ENCODE measurements at places on chromosomes 2 and 18.

GRCh38 chr2:189037518-189037917 lies 63.3 kb downstream of the COL3A1 start:
- DNase-seq = no peak

DNA sequence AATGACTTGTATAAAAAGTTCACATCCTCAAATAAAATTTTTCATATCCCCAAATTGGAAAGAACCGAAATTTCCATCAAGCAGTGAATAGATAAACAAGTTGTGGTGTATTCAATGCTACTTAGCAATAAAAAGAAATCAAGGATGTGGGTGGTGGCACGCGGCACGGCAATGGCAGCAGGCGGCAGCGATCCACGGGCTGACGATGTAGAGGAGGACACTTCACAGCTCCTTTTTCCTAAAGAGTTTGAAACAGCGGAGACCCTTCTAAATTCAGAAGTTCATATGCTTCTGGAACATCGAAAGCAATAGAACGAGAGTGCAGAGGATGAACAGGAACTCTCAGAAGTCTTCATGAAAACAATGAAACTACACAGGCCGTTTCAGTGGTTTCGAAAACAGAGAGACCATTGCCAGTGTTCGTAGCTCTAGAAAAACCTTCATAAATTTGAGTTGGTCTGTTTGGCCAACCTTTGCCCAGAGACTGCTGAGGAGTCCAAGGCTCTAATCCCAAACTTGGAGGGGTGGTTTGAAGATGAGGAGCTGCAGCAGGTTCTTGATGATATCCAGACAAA lies 9.8 kb upstream of the IL36A start:
- no peak for DNase-seq

- no peak for DNase-seq
Observed at GRCh38 chr18:27860701-27861107, 316.2 kb downstream of the CDH2 start.

- DNase-seq = peak; percentile 40
Observed at GRCh38 chr2:109386004-109386695, 227.6 kb downstream of the SEPTIN10 start.

- DNase-seq = no peak
Observed at GRCh38 chr2:148493822-148494563, 150.6 kb upstream of the EPC2 start.

DNA sequence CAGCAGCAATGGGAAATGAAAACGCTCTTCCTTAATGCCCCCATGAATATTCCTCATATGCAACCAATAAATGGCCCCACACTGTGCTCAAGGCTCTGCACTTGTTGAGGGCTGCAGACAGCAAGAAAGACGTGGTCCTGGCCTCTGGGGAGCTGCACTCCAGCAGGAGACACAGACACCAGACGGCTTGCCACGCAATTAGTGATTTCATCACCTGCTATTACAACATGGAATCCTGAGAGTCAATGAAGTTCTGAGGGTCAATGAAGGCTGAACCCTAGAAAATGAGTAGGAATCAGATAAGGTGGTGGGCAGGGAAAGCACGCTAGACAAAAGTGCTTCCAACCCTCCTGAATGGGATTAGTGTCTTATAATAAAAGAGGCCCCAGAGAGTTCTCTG lies 18.9 kb downstream of the CREG2 start:
- DNase-seq = no peak

- no peak for DNase-seq
Observed at GRCh38 chr2:43127208-43127940, 99.0 kb downstream of the ZFP36L2 start.

- DNase-seq = no peak
Observed at GRCh38 chr2:57504787-57505186, 541.8 kb upstream of the VRK2 start.

DNA sequence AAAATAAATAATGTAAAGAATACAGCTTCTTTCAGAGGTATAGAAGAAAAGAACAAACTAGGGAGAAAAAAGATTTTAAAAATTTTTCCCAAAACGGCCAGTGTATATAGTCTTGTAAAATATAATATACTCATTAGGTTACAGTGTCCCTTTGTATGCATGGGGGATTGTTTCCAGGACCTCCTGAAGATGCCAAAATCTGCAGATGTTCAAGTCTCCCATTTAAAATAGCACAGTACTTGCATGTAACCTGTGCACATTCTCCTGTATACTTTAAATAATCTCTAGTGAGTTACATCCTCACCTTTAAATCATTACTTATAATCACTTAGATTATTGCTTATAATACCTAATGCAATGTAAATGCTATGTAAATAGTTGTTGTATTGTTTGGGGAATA lies 80.6 kb upstream of the LRRTM4 start:
- no peak for DNase-seq

DNA sequence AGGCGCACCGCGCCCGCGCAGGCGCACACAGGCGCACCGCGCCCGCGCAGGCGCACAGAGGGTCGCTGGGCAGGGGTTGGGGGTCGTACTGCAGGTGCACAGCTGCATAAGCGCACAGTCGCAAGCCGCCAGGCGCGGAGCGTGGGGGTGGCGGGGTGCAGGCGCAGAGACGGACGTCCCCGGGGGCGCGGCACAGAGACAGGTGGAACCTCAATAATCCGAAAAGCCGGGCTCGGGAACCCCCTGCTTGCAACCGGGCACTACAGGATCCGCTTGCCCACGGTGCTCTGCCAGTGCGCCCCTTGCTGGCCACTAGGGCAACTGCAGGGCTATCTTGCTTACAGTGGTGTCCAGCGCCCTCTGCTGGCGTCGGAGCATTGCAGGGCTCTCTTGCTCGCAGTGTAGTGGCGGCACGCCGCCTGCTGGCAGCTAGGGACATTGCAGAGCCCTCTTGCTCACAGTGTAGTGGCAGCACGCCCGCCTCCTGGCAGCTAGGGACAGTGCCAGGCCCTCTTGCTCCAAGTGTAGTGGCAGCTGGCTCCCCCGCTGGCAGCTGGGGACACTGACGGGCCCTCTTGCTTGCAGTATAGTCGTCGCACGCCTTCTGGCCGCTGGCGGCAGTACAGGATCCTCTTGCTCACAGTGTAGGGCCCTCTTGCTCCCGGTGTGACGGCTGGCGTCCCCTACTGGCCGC lies 34.9 kb downstream of the FAM110C start:
- DNase-seq = peak; percentile 74

DNA sequence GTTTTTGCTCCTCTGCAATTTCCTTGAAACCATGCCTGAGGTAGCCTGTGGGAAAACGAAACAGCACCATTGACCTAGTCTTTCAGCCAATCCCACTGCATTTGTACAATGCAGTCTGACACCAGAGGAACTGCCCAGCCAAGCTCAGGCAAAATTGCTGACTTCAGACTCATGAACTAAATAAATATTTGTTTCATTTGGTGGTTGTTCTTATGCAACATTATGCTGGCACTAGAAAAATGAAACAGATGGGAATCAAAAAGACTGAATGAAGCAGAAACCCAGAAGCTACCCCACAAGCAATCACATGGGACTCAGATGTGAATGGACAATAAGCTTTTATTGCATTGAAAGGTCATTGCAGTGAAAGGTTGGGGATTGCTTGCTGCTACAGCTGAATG lies 1.7 kb downstream of the NAT8 start:
- DNase-seq = no peak

GRCh38 chr2:186460465-186460864 lies 25.6 kb upstream of the ZC3H15 start:
- no peak for DNase-seq

- no peak for DNase-seq
Observed at GRCh38 chr2:215504547-215504946, 68.7 kb upstream of the FN1 start.

DNA sequence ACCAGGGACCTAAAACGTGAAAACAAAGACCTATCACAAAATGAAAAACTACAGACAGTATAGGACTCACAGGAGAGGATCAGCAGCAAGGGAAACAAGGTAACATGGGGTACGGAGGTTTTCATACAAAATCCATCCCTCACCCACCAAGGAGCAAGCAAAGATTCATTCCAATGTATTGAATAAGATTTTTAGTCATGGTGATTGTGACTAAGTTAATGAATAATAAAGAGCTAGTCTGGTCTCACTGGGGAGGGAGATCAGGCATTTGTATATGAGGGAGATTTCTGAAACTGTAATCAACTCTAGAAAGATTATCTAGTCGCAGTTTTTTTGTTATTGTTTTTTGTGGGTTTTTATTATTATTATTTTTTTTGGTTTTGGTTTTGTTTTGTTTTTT lies 336.5 kb upstream of the MMADHC start:
- no peak for DNase-seq

GRCh38 chr2:219335373-219335786 lies 2.8 kb upstream of the RESP18 start:
- no peak for DNase-seq

DNA sequence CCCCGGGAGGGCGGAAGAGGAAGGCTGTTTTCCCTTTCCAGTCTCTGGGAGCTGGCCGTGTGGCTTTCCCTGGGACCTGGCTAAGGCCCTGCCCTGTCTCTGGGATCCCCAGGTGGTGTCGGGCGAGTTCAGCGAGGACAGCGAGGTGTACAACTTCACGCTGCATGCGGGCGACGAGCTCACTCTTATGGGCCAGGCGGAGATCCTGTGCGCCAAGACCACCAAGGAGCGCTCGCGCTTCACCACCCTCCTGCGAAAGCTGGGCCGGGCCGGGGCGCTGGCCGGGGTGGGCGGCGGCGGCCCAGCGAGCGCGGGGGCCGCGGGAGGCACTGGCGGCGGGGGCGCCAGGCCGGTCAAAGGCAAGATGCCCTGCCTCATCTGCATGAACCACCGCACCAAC lies 11.2 kb downstream of the GAREM2 start:
- no peak for DNase-seq

DNA sequence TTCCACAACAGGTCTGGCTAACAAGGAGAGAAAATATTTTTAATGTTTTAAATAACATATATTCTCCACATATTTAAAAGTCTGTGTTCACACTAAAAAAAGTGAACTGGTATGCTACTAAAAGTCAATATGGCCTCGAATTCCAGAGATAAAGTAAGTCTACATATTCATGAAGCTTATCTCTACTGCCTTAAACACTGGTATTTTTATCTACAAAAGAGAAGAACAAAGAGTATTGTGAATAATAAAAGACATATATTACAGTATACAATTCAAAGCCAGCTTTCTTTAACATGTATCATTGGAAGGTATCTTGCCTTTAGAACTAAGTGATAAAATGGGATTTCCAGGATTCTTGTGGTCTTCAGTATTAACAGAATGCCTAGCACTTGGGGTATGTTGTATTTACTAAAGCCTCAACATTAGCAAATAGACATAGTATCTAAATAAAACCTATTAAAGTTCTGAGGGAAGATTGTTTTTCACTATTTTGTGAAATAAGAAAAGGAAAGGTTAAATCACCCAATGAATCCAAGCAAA lies 302.8 kb upstream of the CCDC68 start:
- no peak for DNase-seq

GRCh38 chr2:27966466-27966865 lies 75.9 kb downstream of the BABAM2 start:
- DNase-seq = no peak

DNA sequence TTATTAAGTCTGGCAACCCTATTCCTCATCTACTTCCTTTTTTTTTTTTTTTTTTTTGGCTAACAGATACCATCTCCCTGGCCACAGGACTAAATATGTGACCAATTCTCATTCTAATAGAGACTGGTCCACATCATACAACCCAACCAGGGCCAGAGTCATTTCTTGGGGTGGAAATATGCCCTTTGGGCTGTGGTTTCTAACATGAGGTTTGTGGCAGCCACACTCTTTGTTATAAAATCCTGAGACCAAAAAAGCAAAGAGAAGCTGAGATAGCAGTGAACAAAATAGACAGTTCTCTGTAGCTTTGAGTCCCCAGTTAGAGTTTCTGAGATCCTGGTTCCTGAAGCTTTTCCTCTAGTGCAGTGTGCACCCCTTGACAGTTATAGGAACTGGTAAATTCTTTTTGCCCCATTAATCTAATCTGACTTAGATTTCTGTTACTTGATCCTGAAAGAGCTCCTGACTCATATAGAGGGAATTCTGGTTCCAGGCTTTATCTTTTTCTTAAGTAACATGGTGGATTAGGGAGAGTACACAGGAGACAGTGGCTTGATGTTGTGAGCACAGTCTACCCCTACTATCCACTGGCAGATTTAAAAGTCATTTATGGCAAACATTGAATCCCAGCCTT lies 86.8 kb downstream of the MAIP1 start:
- no peak for DNase-seq

GRCh38 chr2:36587101-36587500 lies 10.9 kb downstream of the FEZ2 start:
- DNase-seq = no peak
